ENCODE measurements at places on chromosomes 5 and 9. TPM values are rescaled to one million over a fixed set of nuclear protein-coding genes. Genes with fewer than 3 reads are reported as not detected.

- no peaks in the 10 kb centered on the region for H3K27me3 ChIP-seq
- no peaks in the 10 kb centered on the region for H3K36me3 ChIP-seq
- H3K4me3 ChIP-seq, result no peak overlapping the region
- no peak overlapping the region for H3K27ac ChIP-seq
These were observed 177.7 kb upstream of the NR3C1 start for GRCh38 chr5:143581147-143581546.

DNA sequence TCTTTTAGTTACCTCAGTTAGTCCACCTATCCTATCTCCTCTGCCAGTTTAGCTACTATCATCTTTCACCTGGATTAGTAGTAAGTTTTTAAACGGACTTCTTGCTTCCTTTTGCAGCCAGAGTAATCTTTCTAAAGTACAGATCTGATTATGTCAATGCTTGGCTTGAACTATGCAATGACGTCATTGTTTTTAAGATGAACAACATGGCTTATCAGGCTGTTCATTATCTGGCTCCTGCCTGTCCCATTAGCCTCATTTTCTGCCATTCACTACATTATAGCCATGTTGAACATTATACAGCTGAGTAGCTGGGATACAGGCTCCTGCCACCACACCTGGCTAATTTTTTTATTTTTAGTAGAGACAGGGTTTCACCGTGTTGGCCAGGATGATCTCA, 98.7 kb downstream of the RANBP17 start:
- H3K27me3 ChIP-seq, result no peaks in the 10 kb centered on the region
- no peak for DNase-seq

GRCh38 chr5:90477073-90477472, 2.4 kb downstream of the POLR3G start:
- H3K36me3 ChIP-seq, result no peaks in the 10 kb centered on the region
- H3K27ac ChIP-seq, result no peak overlapping the region
- H3K4me3 ChIP-seq, result no peak overlapping the region
- no peaks in the 10 kb centered on the region for H3K27me3 ChIP-seq

DNA sequence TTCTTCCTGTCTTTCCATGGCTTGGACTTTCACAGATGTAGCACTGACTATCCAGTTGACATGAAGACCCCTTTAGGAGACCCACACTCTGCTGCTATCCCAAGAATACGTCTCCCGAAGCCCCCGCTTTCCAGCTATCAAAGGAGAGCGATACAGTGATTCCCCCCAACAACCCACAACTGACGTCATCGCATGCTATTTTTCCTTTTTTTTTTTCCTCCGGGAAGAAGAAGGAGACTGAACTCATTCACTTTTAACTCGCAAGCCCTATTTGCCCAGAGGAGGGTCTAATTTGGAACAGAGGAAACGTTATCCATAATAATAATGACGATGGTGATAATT, 2.1 kb downstream of the PAPPA start:
- no peaks in the 10 kb centered on the region for H3K4me1 ChIP-seq
- no peaks in the 10 kb centered on the region for H3K27me3 ChIP-seq
- no peak for DNase-seq
- no peak overlapping the region for H3K27ac ChIP-seq

DNA sequence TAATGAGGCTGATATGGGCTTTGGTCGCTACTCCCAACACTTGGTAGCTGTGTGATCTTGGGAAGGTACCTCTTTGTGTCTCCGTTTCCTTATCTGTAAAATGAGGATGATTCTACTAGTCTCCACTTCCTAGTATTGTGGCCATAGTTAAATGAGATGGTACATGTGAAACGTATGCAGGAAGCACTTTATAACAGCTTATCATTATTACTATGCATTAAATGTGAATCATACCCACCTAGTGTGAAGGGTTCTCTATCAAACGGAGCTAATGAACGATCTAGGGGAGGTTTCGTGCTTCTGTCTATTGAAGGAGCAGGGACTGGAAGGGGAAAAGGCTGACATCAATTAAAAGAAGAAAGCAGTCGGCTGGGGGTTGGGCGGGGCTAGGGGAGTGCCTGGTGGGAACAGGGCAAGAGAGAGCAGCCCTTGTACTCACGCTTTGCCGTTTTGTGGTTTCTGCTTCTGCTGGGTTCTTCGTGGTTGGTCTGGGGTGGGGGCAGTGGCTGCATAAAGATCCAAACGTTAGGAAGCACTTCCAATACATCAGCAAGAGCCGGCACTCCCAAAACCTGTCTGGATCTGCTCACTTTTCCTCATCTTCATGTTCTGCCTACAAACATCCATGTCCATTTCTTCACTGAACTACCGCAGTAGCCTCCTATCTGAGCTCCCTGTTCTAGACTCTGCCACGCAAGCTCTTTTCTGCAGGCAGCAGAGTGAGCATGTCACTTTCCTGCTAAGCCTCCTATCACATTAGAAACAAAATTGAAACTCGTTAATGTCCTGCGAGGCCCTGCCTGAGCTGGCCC, 30.8 kb downstream of the LCP2 start:
- no peak overlapping the region for H3K4me3 ChIP-seq
- H3K36me3 ChIP-seq, result peaks cover 9% of the 10 kb centered on the region
- H3K4me1 ChIP-seq, result peaks cover 17% of the 10 kb centered on the region
- H3K27me3 ChIP-seq, result peaks cover 5% of the 10 kb centered on the region

GRCh38 chr9:98438666-98439065, 183.2 kb upstream of the TBC1D2 start:
- H3K27ac ChIP-seq, result no peak overlapping the region
- H3K36me3 ChIP-seq, result no peaks in the 10 kb centered on the region
- no peak overlapping the region for H3K4me3 ChIP-seq
- H3K27me3 ChIP-seq, result no peaks in the 10 kb centered on the region
- DNase-seq, result no peak
- no peaks in the 10 kb centered on the region for H3K4me1 ChIP-seq

LCN1 gene
- total RNA-seq, result not detected

GRCh38 chr9:73009649-73010288, 56.9 kb upstream of the ALDH1A1 start:
- H3K4me3 ChIP-seq, result no peak overlapping the region
- H3K4me1 ChIP-seq, result no peaks in the 10 kb centered on the region
- H3K27ac ChIP-seq, result no peak overlapping the region
- no peaks in the 10 kb centered on the region for H3K36me3 ChIP-seq

Measured in B cell (primary cell).